Thoracic aorta (tissue), 2 donors: ENCODE measurements at places on chromosomes 2 and 18.

- DNase-seq = no peak
- no peaks in the 10 kb centered on the region for H3K4me1 ChIP-seq
- no peaks in the 10 kb centered on the region for H3K36me3 ChIP-seq
- no peak overlapping the region for H3K4me3 ChIP-seq
- no peaks in the 10 kb centered on the region for H3K27me3 ChIP-seq
Measured at GRCh38 chr18:7305416-7305815, 74.5 kb downstream of the LRRC30 start.

DNA sequence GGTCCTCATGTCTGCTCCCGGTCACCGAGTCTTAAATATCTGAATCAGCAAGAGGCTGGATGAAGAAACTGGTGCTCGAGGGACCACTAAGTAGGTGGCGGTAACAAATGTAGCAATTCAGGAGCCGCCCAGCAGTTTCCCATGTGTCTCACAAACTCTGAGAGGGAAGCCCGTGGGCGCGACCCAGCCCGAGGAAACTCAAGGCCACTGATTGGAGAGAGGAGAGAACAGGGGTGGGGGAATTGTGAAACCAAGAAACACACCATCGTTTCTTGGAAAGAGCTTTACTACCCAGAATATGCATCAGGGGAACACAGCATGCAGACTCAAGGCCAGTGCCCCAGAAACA lies 10.8 kb downstream of the MLPH start:
- H3K4me1 ChIP-seq = peaks cover 9% of the 10 kb centered on the region
- no peaks in the 10 kb centered on the region for H3K36me3 ChIP-seq
- no peak overlapping the region for H3K27ac ChIP-seq
- no peaks in the 10 kb centered on the region for H3K27me3 ChIP-seq
- no peak for DNase-seq
- no peak overlapping the region for H3K4me3 ChIP-seq

DNA sequence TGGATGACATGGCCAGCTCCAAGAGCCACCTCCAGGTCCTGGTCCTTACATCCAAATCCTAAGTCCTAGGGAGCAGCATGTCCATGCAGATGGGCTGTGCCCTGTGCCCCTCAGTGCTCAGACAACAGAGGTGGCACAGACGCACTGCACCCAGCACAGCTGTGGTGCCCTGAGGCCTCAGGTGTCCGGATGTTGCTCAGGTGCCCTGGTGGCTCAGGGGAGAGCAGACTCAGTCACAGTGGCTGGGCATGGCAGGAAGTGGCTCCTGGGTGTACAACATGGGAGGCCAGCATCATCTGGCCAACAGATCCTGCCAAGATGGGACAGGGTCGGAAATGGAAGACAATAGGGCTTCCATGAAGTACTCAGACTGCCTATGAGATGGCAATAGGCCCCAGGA lies 50.1 kb downstream of the TIMM21 start:
- H3K4me1 ChIP-seq = no peaks in the 10 kb centered on the region
- no peak overlapping the region for H3K27ac ChIP-seq
- no peak for DNase-seq
- H3K27me3 ChIP-seq = no peaks in the 10 kb centered on the region

DNA sequence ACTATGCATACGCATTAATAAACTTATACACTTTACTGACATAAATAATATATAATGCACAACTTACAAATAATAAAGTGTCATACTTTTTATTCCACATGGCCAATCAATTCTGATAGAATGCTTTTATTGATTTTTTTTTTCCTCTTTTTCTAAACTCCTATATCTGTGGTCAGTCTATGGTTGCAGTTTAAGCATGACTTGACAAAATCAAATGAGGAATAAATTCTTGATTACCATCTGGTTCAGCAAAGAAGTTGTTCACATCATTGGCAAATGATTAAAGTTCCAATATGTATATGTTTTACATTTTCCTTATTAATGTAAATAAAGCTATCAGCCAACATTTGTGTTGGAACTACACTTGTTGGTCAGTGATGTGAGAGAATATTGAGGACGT lies 83.5 kb downstream of the EML6 start:
- H3K4me1 ChIP-seq = no peaks in the 10 kb centered on the region
- H3K4me3 ChIP-seq = no peak overlapping the region
- no peaks in the 10 kb centered on the region for H3K36me3 ChIP-seq

DNA sequence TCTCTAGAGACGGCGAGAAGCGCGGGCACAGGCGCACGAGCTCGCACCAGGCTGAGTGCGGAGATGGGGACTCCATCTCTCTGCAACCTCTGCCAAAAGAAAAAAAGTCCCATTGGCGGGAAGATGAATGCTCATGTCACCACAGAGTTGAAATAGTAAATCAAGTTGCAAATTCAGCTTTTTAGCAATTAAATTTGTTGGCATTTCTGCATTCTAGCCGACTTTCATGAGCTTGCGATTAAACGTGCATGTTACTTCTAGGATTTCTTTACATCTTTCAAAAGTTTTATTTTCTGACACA lies 588 bp downstream of the CHAC2 start:
- H3K4me1 ChIP-seq = peaks cover 9% of the 10 kb centered on the region
- peak overlapping the region; percentile 91 for H3K4me3 ChIP-seq

- no peak for DNase-seq
- peak overlapping the region; percentile 78 for H3K4me3 ChIP-seq
- no peaks in the 10 kb centered on the region for H3K36me3 ChIP-seq
- H3K27me3 ChIP-seq = no peaks in the 10 kb centered on the region
Measured at GRCh38 chr2:73985308-73986084, 786 bp downstream of the TET3 start.

GRCh38 chr2:46306330-46306751 lies 9.1 kb downstream of the EPAS1 start:
- DNase-seq = no peak
- no peak overlapping the region for H3K4me3 ChIP-seq
- H3K4me1 ChIP-seq = peaks cover 64% of the 10 kb centered on the region

- DNase-seq = peak; percentile 72
- peak within 1 kb of the TSS; percentile 87 for H3K4me3 ChIP-seq
- no peaks in the 10 kb centered on the region for H3K27me3 ChIP-seq
- H3K27ac ChIP-seq = peak within 1 kb of the TSS; percentile 94
- H3K4me1 ChIP-seq = peaks cover 33% of the 10 kb centered on the region
Measured at GRCh38 chr2:149587220-149587949, at the start of gene MMADHC. Gene MMADHC, minus strand, starts transcription at chr2:149587775. Its CDS starts 678 bp downstream, at chr2:149587097.

DNA sequence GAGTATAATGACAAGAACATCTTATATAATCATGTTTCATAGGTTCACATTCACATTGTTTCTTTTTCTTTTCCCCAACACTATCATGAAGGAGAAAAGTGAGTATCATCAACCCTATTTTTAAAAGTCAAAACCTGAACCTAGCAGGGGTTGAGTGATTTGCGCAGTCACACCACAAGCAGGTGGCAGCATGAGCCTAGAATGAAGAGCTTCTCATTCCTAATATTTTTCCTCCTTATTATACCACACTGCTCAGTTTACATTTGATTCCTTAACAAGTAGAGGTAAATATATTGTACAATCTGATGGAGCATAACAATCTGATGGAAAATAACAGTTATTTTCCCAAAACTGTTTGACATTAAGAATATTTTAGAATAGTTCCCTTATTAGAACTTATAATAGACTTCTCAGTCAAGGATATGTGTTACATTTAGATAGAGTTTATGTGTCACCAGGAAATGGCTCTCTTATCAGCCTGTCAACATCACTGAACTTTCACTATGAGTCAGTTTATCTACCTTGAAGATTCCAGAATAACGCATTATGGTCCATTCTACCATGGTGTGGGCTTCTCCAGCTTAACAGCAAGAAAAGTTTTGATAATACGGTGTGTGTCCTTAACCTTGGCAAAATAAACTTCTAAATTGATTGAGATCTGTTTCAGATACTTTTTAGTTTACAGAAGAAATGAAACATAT lies 119.5 kb downstream of the NEB start:
- H3K27ac ChIP-seq = no peak overlapping the region

DNA sequence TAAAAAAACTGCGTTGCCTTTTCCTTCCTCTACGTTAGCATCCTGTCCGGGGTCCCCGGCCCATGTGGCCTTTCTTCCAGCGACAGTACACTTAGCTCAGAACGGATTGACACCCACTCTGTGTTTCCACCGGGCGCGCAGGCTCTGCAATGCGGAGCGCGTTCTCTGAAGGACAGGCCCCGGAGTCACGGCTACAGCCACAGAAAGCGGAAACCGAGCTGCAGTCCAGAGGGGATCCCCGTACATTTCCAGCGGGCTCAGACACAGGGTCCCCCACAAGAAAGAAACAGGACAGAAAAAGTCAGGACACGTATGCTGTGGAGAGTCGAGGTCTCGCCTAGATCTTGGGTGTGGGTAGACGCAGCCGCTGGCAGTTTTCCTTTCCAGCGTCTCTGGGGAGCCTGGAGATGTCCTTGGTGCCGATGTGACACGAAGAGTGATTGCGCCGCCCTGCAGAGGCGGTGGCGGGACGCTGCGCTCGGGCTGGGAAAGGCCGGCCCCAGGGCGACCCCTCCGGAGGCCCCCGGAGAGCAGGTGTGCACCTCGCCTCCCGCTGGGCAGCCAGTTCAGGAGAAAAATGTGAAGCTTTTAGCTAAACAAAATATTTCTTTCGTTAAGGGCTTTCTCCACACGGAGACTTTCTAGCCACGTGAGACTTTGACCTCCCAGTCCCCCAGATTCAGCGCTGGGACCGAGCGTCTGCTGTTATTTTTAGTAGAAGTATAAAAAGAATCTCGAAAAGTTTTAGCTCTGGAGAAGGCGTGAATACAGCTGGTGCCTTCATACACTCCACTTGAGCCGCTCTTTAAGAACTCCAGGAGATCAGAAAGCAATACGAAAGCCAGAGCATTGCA lies 1.3 kb upstream of the ACKR3 start:
- peaks cover 50% of the 10 kb centered on the region for H3K4me1 ChIP-seq
- peak overlapping the region; percentile 75 for H3K4me3 ChIP-seq
- H3K27me3 ChIP-seq = no peaks in the 10 kb centered on the region
- DNase-seq = no peak

DNA sequence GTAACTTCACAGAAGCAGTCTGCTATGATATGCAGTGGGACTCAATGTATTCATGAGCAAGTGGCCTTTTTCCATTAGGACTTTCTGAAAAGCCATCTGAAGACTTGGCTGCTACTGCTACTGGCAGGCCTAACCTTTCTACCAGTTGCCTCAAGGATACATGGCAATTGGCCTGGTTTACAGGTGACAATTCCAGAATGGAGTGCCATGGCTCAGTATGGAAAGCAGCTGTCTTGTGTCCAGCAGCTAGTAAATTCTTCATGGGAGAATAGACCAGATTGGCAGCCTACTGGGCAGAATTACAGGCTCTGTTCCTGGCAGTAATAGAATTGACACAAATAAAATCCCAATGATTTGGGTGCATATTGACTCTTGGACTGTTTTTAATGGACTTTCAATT lies 12.6 kb upstream of the TMX3 start:
- no peak for DNase-seq
- no peak overlapping the region for H3K27ac ChIP-seq
- no peak overlapping the region for H3K4me3 ChIP-seq
- no peaks in the 10 kb centered on the region for H3K36me3 ChIP-seq
- H3K27me3 ChIP-seq = no peaks in the 10 kb centered on the region
- no peaks in the 10 kb centered on the region for H3K4me1 ChIP-seq

- DNase-seq = no peak
- no peaks in the 10 kb centered on the region for H3K27me3 ChIP-seq
- no peak overlapping the region for H3K4me3 ChIP-seq
- no peaks in the 10 kb centered on the region for H3K36me3 ChIP-seq
- H3K4me1 ChIP-seq = no peaks in the 10 kb centered on the region
Measured at GRCh38 chr2:120690521-120690920, 45.1 kb upstream of the GLI2 start.

GRCh38 chr2:88110830-88111229 lies 17.0 kb downstream of the FABP1 start:
- no peaks in the 10 kb centered on the region for H3K36me3 ChIP-seq
- no peak overlapping the region for H3K27ac ChIP-seq
- no peaks in the 10 kb centered on the region for H3K27me3 ChIP-seq

- no peak for DNase-seq
- H3K36me3 ChIP-seq = no peaks in the 10 kb centered on the region
- peaks cover 3% of the 10 kb centered on the region for H3K4me1 ChIP-seq
- no peak overlapping the region for H3K4me3 ChIP-seq
Measured at GRCh38 chr2:45344502-45344901, 266.6 kb downstream of the SRBD1 start.

DNA sequence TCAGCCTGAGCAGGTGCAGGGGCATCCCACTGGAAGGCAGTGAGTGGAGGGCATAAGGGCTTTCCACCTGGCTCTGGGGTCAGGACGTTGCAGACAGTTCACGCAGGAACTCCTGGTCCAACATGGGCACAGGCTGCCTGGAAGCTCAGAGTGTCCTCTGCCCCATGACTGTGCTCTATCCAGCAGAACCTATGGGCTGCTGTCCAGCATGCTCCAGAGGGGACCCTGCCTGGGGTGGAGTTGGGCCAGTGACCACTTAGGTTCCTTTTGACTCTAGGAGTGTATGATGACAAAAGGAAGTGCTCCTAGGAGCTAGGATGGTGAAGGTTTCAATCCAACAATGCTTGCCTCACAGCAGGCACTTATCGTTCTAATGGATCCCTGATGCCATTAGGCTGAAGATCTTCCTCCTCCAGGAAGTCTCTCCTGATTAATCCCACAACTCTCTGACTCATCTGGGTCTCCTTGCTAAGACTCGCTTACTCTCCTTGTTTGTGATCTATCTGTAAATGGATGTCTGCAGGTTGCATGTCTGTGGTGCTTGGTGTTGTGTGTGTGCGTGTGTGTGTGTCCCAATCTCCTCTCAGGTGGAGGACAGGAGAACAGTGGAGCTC lies 224.0 kb downstream of the CELF4 start:
- no peaks in the 10 kb centered on the region for H3K4me1 ChIP-seq
- no peak for DNase-seq
- no peak overlapping the region for H3K4me3 ChIP-seq
- H3K27ac ChIP-seq = no peak overlapping the region
- H3K27me3 ChIP-seq = no peaks in the 10 kb centered on the region

GRCh38 chr2:219331560-219332213 lies 857 bp downstream of the RESP18 start:
- no peaks in the 10 kb centered on the region for H3K36me3 ChIP-seq
- no peaks in the 10 kb centered on the region for H3K4me1 ChIP-seq
- no peaks in the 10 kb centered on the region for H3K27me3 ChIP-seq
- DNase-seq = no peak

DNA sequence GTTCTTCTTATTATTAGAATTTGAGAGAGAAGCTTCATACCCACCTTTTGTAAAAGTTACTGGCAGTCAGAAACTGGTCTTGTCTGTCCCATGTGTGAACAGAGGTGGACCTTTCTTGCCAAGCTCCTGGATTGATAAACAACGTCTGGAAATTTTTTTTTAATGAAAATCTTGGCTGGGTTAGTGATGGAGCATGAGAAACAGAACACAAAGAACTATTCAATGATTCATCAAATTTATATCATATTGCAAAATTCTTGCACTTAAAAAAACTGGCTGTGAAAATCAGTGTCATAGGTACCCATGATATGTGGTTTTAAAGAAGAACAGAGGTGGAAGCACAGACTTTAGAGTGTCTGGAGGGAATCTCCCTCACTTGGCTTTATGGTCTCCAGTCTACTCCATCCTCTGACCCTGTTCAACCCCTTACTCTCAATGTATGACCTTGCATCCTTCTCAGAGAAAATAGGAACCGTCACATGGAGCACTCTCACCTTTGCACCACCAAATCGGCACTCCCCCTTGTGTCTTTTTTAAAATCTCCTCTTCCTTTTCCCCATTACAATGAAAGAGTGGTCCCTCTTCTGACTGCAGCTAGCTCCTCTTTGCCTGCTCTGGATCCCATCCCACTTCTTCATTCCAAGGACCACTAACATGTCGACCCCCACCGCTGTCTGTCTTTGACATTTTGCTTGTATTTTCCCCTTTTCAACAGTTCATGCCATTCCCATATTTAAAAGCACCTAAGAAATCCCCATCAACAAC lies 58.2 kb downstream of the COPS8 start:
- no peak for DNase-seq
- H3K4me1 ChIP-seq = no peaks in the 10 kb centered on the region
- H3K27ac ChIP-seq = no peak overlapping the region
- H3K27me3 ChIP-seq = no peaks in the 10 kb centered on the region
- no peak overlapping the region for H3K4me3 ChIP-seq
- H3K36me3 ChIP-seq = no peaks in the 10 kb centered on the region
